ENCODE measurements at places on chromosomes 13 and 19. TPM values are rescaled to one million over a fixed set of nuclear protein-coding genes. Genes with fewer than 3 reads are reported as not detected.
A peak's percentile ranks its signal among the peaks of the same experiment; 100 is the strongest.

DNA sequence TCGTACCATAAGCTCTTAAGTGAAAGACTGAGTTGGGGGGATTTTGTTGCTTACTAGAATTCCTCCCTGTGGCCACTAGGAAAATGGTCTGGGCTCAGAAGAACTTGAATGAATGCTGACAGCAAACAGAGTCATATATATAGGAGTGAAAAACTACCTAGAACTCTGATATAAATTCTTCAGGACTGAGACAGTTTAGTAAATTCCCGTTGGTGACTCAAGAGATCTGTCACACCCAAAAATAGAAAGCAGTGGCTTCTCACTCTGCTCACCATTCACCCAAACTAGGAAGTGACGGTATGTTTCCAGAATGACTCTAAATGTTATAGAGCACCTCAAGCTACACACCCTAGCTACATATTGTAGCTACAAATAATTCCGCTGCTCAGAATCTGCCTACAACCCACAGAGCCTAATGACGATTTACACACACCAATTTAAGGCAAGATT, 116.2 kb downstream of the TBC1D4 start:
- DNase-seq = no peak

GRCh38 chr19:4015705-4016402, 8.3 kb downstream of the PIAS4 start:
- DNase-seq = no peak

DNA sequence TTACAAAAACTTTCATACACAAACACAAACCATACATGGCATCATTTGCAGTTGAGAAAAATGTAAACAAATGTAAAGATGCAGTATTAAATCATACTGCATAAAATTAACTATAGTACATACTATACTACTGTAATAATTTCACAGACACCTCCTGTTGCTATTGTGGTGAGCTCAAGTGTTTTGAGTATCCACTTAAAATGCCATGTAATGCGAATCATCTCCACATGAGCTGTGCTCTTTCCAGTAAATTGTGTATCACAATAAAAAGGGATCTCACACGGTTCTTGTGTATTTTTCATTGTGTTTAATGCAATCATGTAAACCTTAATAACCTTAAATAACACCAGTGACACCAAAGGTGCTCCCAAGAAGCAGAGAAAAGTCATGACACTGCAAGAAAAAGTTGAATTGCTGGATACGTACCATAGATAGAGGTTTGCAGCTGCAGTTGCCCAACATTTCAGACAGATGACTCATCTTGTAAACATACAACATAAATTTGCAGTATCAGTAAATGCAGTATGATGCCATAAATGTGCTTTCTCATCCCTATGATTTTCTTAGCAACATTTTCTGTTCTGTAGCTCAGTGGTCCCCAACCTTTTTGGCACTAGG, 166.6 kb downstream of the RAP2A start:
- DNase-seq = no peak

GRCh38 chr19:11092181-11092538, 2.9 kb downstream of the LDLR start:
- no peak for DNase-seq

- DNase-seq = no peak
Observed at GRCh38 chr19:10983026-10983425, 22.2 kb downstream of the SMARCA4 start.

GRCh38 chr19:38671654-38672053, 24.2 kb downstream of the ACTN4 start:
- DNase-seq = no peak

GRCh38 chr19:821825-822503, at the start of gene PLPPR3:
Gene PLPPR3, minus strand, starts transcription at chr19:821955. Its CDS starts 396 bp downstream, at chr19:821559.
- DNase-seq = no peak

B3GNT8 gene
- 1.4 TPM for total RNA-seq

- DNase-seq = no peak
Observed at GRCh38 chr13:85216576-85216975, 582.6 kb downstream of the SLITRK6 start.

- no peak for DNase-seq
Observed at GRCh38 chr19:18845961-18846360, 14.2 kb downstream of the UPF1 start.

DNA sequence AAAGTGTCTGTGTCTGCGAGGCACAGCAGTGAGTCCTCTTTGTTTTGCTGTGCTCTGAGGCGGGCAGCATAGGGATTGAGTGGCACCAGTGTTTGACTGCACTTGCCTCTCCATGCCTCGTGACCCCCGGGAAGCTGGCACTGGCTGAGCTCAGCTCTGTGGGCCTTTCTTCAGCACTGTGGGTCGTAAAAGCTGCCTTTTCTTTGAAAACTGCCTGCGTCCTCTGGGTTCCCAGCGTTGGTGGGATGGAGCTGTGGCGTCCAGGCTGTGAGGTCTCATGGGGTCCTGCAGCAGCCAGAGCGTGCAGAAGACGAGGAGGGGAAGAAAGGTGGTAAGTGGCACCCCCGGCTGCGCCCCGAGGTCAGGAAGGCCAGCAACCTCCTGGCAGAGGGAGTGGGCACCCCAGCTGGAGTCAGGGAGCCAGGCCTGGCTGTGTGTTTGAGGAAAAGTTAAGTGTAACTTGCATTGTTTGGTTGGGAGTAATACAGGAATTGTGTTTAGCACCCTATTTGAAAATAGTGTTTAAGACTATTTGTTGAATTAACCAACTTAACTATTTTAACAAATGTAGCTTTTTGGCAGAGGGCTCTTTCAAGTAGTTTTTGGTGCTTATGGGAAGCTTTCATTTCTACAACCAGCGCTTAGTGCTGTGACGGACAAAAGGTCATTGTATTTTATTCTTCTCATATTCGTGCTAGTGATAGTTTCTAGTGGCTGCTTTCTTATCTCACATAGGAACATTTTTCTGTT, 79.3 kb upstream of the TEX29 start:
- DNase-seq = no peak

- DNase-seq = no peak
Observed at GRCh38 chr19:55614711-55615542, 9.4 kb downstream of the ZNF784 start.

NKG7 gene
- 0.54 TPM for total RNA-seq

NAT14 gene
- 28.3 TPM for total RNA-seq

RFXAP gene
- total RNA-seq = 9.3 TPM

DNA sequence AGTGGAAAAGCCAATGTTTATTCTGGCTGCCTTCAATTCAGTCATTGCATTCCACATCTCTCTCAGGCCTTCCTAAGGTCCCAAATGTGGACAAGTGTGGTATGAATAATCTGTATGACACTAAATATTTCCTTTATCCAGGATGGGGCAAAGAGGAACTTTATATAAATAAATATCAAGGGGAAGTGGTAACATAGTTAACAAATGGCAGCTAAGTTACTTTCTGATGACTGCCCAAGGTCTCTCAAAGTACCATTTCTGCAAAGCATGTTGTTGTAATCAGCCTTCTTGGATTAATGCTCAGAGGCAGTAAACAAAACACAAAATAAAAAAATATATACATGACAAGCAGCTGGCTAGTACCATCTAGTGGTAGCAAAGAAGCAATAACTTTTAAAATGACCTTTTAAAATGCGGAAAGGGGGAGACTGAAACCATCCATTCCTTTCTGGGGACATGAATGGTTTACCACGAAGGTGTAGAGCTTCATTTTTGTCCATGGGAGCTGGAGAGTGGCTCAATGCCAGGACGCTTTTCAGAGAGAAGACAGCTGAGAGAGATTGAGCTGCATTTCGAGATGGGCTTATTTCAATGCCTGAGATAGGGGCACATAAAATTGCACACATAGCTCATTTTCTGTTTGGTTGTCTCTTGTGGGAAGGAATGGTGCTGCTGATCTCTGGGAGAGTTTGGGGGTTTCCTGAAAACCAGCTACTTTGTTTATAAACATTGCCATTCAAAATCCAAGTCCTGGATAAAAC, 259.2 kb downstream of the RFC3 start:
- DNase-seq = no peak

- DNase-seq = no peak
Observed at GRCh38 chr13:79871594-79871993, 390.6 kb downstream of the NDFIP2 start.

- peak; percentile 97 for DNase-seq
Observed at GRCh38 chr13:113816946-113817859, 46.7 kb downstream of the GAS6 start.

GRCh38 chr13:53782488-53782961, 753.9 kb downstream of the OLFM4 start:
- peak; percentile 33 for DNase-seq

- no peak for DNase-seq
Observed at GRCh38 chr19:48678201-48678600, 5.4 kb upstream of the NTN5 start.

- no peak for DNase-seq
Observed at GRCh38 chr19:35642798-35643254, 1.3 kb downstream of the ETV2 start.

DNA sequence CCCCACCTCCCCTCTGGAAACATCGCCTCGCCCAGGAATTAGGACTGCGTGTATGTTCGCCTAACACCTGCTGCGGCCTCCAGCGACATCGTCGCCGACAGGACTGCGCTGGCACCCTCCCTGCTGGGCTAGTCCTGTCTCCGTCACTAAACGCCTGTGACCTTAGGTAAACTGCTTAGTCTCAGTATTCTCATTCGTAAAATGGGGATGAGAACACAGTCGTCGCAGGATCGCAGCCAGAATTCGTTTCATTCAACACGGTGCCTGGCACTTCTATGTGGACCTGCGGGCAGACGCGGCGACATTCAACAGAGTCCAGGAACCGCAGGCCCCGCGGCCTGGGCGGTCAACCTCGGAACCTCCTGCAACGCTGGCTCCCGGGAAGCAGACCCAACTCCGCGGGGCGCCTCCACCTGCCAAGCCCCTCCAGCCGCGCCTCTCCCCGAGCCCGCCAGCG, 485 bp downstream of the CRYL1 start:
- peak; percentile 38 for DNase-seq

UBE2L5 gene
- not detected for total RNA-seq

UHRF1 gene
- total RNA-seq = 0.15 TPM

GRCh38 chr13:44234566-44234965, 139.1 kb upstream of the SERP2 start:
- no peak for DNase-seq

- no peak for DNase-seq
Observed at GRCh38 chr19:38323291-38323690, 3.6 kb downstream of the KCNK6 start.

DNA sequence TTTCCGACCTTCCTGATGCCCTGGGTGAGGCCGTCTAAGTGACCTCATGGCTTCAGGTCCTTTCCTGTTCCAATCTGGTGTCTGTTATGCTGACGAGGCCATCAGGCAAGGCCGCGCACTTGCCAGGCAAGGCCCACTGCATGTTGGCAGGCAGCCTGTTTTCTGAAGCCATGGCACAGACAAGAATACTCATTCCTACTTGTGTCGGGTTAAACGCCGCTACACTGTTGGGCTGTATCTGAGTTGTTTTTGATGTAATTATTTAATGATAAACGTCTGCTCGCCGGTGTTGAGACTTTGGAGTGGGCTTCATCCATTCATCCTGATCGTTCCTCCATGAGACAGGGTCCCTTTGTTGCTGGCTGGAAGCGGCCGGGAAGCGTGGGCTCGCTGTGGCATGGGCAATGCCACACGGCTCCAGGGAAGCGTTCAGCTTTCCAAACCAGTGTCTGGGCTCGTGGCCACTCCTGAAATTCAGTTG, 92.1 kb downstream of the ATP11A start:
- peak; percentile 93 for DNase-seq

GRCh38 chr19:39428283-39429112, 7.3 kb downstream of the RPS16 start:
- DNase-seq = peak; percentile 39

- no peak for DNase-seq
Observed at GRCh38 chr13:111883571-111884343, 183.2 kb upstream of the SOX1 start.

Measured in thyroid gland (tissue), 4 donors.